ENCODE measurements at places on chromosomes 11 and 22.

GRCh38 chr22:35726933-35727332 lies 9.3 kb downstream of the APOL5 start:
- no peak for DNase-seq

GRCh38 chr11:108807262-108807661 lies 142.4 kb downstream of the DDX10 start:
- no peak for DNase-seq

- DNase-seq, result no peak
Observed at GRCh38 chr11:55726715-55727324, 46.4 kb upstream of the OR5D13 start.

DNA sequence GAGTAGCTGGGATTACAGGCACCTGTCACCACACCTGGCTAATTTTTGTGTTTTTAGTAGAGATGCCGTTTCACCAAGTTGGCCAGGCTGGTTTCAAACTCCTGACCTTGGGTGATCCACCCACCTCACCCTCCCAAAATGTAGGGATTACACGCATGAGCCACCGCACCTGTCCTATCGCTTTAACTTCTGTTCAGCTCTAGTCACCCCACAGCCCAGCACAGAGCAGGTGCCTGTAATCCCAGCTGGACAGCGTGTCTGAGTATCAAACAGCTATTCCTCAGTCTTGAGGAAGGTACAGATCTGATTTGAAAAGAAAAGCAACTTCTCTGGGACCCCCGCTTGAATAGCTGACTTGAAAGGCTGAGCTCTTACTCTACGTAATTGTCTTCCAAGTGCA lies 149.1 kb downstream of the CTTN start:
- DNase-seq, result no peak

- DNase-seq, result no peak
Observed at GRCh38 chr11:131671734-131672133, 301.3 kb downstream of the NTM start.

GRCh38 chr11:35463331-35463751 lies 44.0 kb upstream of the SLC1A2 start:
- DNase-seq, result no peak
